ENCODE measurements at places on chromosomes 16 and 17. TPM values are rescaled to one million over a fixed set of nuclear protein-coding genes. Genes with fewer than 3 reads are reported as not detected.

Gene RNU2-1
- not detected for total RNA-seq

Gene KRTAP2-1
- total RNA-seq = not detected

Gene DNAAF8
- 1.0 TPM for total RNA-seq

Gene PPP1R1B
- total RNA-seq = 0.09 TPM
